ENCODE measurements at places on chromosomes 1 and 21.

GRCh38 chr1:201176940-201177339 is 13.7 kb upstream of the IGFN1 start:
- no peak for DNase-seq

GRCh38 chr1:114032271-114033215 is 53.3 kb downstream of the OLFML3 start:
- no peak for DNase-seq

- DNase-seq = no peak
Measured at GRCh38 chr1:116389013-116389412, 16.0 kb downstream of the ATP1A1 start.

- no peak for DNase-seq
Measured at GRCh38 chr1:20731057-20731991, 1.2 kb downstream of the SH2D5 start.

DNA sequence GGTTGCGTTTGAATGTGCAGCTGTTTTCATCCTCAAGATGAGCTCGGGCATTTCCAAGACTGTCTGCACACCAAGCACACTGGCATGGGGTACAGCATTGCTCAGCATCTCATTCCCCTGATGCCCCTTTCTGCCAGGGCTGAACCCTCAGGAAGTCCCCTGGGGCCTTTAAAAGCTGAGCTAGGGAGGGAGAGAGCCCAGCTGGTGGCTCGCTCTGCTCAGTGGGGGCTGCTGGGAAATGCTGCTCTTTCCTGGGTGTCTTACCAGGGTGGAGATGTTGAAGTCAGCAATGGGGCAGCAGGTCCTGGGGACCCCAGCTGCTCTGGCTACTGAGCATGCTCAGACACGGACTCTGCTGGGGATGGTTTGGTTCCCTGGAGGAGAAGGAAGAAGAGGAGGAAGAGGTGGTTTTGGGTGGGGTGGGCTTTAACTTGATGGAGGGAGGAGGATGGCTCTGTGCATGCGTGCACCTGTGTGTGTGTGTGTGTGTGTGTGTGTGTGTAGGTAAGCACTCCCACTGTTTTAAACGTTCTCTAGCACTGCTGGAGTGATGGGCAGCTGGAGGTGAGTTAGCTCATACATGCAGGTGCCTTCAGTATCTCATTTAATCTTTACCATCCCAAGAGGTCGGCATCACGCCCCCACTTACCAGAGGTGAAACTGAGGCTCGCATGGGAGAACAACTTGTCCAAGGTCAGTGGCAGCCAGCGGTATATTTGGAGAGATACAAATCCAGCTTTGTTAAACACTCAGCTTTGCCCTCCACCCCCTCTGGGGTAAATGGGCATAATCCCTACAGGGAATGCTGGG is 40.9 kb downstream of the ACTL8 start:
- no peak for DNase-seq

GRCh38 chr21:39645331-39645730 is 32.6 kb downstream of the B3GALT5 start:
- DNase-seq = no peak

DNA sequence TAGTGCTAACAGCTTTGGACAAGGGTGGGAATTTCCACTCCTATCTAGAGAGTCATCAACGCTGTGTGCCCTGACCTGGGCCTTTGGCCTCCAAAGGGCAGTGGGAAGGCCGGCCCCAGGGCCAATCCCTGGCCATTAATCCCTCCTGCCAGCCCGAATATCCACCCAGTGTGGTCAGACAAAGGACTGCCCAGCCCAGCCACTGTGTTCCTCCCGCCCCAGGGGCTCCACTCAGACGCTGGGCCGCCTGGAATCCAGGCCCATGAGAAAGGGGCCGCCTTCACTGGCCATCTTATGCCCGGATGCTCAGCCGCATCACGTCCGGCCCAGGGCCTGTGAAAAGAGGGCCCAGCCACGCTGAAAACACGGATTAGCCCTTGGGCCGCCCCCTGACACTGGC is 3.6 kb upstream of the FOXE3 start:
- DNase-seq = no peak

DNA sequence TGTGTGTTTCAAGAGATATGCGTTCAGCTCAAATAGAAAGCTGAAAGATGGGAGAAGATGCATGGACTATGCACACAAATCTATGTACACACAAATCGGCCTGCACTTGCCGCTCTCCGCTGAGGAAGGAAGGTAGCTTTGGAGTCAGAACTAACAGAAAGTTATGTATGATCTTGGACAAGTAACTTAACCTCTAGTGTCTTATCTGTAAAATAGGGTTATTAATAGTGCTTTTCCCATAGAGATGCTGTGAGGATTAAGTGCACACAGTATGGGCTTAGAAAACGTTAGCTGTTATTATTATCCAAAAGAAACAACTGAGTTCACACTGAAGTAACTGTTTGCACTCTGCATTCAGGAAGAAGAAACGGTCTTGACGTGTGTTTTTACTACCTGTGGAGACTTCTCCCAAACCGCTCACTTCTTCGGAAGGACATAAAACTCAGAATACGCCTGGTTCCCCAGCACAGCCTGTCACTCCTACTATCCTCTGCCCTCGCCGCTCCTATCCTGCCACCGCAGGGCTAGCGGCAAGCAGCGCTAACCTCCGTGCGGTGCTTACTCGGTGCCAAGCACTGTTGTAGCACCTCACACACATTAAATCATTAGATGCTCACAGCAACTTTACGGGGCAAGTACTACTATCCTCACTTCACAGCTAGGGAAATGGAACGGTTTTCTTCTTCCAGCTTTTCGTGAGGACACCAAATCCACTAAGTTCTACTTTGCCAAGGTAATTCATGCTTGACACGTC is 1.3 kb downstream of the TGFBR3 start:
- DNase-seq = peak; percentile 40

GRCh38 chr1:236689713-236690569 is 3.6 kb downstream of the ACTN2 start:
- DNase-seq = no peak

DNA sequence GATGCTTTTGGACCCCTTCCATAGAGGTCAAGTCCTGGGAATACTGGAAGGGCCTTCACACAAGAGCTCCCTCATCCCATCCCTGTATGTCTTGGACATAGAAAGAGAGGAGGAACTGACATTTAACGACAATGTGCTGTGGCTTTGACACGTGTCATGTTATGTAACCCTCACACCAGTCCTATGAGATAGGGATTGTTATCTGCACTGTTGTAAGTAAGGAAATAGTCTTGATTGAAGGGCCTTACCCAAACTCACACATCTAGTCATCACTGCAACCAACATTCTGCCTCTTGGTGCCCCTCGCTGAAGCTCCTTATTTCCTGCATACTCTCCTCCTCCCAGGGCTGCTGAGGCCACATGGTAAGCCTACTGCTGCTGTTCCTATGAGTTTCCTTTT is 63.7 kb upstream of the ANGPTL1 start:
- DNase-seq = no peak

DNA sequence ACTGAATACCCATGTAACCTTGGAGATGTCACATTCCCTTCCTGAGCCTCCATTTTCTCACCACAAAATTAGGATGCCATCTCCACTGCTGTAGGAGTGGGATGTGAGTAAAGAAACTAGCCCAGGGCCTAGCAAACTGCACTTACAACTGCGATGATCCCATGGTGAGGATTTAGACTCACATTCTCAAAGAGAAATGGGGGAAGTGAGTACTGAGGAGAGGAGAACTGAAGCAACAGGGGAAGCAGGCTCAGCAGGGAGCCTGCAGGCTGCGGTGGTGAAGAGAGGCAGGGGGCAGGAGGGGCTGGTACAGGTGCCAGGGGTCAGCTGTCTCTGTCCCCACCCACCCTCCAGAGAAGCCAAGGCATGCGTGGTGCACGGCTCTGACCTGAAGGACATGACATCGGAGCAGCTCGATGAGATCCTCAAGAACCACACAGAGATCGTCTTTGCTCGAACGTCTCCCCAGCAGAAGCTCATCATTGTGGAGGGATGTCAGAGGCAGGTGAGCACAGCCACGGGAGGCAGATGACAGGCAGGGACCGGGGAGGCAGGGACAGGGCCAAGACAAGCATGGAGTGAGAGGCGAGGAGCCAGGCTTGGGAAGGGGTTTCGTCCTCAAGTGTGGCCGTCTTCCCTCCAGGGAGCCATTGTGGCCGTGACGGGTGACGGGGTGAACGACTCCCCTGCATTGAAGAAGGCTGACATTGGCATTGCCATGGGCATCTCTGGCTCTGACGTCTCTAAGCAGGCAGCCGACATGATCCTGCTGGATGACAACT is 16.4 kb upstream of the ATP1A4 start:
- no peak for DNase-seq

DNA sequence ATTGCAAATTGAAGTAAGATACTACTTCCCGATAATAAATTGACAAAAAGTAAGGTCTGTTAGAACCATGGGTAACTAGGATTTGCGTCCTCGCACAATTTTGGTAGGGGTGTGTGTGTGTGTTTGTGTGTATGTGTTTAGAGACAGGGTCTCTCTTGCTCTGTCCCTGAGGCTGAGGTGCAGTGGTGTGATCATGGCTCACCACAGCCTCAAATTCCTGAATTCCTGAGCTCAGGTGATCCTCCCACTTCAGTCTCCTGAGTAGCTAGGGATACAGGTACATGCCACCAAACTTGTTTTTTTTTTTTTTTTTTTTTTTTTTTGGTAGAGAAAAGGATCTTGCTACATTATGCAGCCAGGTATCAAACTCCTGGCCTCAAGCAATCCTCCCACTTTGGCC is 209.2 kb upstream of the ESRRG start:
- no peak for DNase-seq

- no peak for DNase-seq
Measured at GRCh38 chr1:179021873-179022272, 3.8 kb upstream of the FAM20B start.

DNA sequence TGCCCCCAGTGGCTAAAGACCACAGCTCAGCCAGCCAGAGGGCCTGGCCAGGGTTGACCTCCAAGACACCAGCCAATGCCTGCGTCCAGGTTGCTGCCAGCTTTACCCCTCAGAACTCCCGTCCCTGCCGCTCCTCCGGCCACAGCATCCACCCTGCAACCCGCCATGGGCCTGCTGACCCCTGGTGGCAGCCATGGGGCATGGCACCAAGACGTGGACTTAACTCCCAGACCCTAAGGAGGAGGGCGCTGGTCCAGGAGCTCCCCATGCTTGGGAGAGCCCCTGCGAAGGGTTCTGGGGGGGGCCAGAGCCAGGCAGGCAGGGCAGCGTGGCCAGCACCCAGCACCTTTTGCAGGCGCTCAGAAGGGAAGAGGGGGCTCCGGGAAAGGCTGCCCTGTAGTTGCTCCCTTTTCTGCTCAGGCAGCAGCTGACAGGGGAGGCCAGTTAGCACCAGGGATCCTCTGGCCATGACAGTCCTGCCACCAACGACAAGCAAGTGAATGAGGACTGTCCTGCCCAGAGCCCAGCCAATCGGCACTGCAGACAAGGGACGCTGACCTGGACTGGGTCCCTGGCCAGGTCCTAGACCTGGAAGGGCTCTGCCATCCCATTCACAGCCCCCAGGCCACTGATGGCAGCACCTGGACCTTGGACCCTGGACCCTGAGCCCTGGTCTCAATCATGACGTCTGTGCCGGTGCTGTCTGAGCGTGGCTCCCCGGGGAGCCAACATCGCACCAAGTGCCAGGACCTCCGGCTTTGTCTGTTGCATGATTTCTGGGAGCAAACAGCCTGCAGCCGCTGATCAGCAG is 246.2 kb downstream of the NPHP4 start:
- DNase-seq = peak; percentile 95

- peak; percentile 39 for DNase-seq
Measured at GRCh38 chr1:199747984-199748383, 279.5 kb upstream of the NR5A2 start.

DNA sequence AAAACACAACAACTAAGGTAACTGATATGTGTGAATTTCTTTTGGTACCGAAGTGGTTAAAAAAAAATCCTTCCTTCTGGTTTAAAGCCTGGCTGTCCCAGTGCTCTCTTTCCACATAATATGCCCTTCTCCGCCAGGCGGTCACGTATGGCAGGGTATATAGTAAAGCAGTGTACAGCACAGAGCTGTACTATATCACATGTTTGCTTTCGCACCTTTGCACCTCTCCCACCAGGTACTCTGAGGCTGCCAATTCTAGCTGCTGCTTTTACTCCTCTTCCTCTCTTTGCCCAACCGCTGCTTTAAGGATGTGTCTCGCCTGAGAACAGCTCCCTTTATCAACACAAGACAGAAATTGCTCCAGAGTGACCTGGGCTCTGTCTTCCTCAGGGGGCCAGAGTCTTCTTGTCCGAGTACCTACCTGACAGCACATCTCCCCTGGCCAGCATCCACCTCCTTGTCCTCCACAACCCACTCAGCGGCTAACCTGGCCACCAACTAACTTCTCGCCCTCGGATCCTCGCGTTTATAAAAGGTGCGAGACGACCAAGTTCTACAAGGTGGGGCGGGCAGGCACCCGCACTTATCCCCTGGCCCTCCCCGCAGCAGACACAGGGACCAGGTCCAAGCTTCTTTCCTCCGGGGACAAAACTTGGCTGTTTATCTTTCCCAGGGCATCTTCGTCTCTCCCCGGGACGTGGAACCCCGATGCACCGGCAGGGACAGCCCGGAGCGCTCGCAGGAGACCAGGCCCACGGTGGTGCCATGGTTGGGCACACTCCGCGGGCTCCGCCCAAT is 1.6 kb downstream of the COLGALT2 start:
- no peak for DNase-seq

DNA sequence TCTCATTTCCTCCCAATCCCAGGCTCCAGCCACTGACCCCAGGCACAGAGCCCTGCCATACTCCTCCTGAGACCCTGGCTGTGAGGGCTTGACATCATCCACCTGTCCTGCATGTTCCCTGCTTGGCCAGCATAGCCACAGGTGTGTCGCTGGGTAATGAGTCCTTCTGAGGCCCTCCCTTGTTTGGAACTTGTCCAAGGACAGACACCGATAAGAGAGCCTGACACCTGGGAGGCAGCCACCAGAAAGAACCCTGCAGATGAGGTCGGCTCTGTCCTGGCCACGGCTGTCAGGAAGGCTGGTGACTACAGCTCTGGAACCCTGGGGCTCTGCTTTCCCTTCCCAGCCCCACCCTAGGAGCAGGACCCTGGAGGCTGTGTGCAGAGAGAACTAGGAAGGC is 34.6 kb downstream of the TMEM63A start:
- no peak for DNase-seq

- no peak for DNase-seq
Measured at GRCh38 chr1:17746920-17747319, 8.2 kb upstream of the ACTL8 start.

- peak; percentile 31 for DNase-seq
Measured at GRCh38 chr1:32199717-32200072, 700 bp upstream of the CCDC28B start.

- no peak for DNase-seq
Measured at GRCh38 chr21:44038063-44038462, 26.0 kb downstream of the TRAPPC10 start.

DNA sequence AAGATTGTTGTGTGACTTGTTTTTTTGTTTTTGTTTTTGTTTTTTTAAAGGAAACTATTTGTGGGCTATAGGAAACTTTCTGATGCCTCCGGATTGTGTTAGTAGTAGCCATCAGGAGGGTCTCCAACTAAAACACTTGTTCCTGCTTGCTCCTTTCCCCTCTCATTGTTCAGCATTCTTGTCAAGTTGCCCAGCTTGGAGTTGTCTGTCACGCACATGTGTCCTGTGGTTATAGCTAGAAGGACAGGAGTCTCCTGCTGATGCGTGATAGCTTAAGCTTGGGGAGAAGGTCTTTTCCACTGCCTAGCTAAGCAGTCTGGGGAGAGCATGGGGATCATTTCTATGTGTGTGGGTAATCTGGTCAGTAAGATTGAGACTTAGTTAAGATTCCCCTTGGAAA is 3.2 kb upstream of the LYPLA2 start:
- no peak for DNase-seq
